NCI-H1048 (cell line): ENCODE measurements at places on chromosomes 4 and X.

GRCh38 chrX:125205918-125206665, 113.6 kb upstream of the TEX13C start:
- no peak for DNase-seq

DNA sequence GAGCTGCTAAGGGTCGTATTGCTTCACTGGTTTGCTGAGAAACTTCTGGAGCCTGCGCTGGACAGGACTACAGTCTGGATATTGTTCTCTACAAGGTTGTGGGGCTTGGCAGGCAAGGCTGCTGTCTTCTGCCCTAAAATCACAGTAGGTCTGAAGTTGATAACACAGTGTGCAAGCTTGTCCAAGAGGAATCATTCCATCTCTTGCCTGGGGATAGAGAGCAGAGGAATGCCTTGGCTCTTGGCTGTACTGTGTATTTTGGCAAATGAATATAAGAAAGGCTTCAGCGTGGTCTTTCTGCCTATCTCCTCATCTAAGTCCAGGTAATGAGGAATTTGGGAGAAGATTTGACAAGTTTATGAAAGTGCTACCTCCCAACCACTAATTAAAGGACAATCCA, 9.4 kb upstream of the RASL11B start:
- DNase-seq, result no peak

DNA sequence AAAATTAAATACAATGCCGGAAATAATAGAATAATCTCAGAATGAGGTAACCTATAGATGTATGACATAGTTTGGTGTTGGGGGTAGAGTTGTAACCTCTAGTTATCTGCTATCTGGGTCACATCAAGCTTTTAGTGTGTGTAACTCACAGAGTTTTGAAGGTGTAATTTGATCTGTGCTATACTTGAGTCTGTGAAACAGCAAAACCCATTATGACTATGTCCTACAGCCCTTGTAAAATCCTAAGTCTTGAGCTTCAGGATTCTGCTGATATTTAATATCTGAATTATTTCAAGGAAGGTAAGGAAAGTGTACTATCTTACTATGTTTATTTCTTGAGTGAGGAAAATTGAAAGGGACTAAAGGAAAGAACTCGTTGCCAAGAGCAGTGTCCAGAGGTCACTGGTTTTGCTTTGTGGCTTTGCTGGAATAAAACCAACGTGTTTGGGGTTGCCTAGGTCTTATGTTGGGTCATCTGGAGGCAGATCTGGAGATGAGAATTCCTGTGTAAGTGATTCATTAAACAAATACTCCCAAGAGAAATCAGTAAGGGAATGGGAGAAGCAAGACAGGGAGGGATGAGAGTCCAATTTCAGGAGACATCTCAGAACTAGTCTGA, 107.8 kb upstream of the CBLL2 start:
- no peak for DNase-seq

DNA sequence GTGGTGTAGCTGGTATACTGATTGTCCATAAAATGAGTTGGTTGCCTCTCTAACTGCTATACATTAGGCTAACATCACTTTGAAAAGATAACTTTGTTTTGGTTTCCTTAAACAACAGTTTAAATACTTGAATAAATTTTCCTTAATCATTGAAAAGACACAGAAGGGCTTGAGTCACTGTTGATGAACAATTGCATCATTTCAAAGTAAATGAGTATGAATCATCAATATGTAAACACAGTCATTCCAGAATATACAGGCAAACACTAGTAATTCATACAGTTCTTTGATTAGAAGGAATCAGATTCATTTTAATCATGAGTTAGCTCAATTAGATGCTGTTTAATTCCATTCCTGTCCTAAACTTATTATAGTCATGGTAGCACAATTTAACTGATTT, 160.6 kb downstream of the AFF2 start:
- DNase-seq, result no peak

- no peak for DNase-seq
These were observed 203.3 kb downstream of the OR13H1 start for GRCh38 chrX:131747173-131747572.

- DNase-seq, result no peak
These were observed 179.0 kb downstream of the CEP135 start for GRCh38 chr4:56127716-56128115.

DNA sequence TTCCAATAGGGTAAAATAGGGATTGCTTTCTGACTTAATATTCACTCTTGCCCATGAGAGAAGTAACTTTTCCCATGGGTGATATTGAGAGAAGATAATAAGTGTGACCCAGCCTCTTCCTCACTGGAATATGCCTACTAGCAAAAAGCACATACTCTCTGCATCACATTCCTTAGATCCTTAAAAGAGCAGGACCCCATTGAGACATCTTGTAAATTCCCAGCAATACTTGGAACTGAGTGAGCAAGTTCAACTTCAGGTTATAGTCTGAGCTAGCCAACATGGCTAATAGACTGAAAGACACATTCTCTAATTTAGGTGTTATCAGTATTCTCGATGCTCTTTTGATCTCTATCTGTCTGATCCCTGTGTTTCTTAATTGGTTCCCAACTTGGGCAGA, 1372.3 kb downstream of the STIM2 start:
- no peak for DNase-seq
